Calu3 (cell line): ENCODE measurements at places on chromosomes 7 and 10. TPM values are rescaled to one million over a fixed set of nuclear protein-coding genes. Genes with fewer than 3 reads are reported as not detected.

DNA sequence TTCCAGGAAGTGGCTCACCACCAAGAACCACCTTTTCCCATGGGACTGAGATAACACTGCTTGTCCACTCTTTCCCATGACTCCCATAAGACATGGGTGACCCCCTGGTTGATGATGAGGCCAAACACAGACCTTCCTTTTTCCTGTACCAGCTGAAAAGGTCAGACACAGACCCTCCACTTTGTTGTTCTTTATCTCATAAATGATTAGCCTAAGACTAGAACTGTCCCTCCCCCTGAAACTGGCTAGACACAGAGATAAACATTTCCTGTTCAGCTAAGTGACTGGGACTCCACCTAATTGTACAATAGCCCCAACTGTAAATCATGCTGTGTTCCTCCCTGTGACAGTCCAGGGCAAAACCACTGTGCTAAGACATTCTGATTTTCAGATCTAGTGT, 8.2 kb upstream of the NRG3 start:
- peak; percentile 69 for DNase-seq

- DNase-seq, result no peak
These were observed 94.3 kb upstream of the SDK1 start for GRCh38 chr7:3206771-3207191.

DNA sequence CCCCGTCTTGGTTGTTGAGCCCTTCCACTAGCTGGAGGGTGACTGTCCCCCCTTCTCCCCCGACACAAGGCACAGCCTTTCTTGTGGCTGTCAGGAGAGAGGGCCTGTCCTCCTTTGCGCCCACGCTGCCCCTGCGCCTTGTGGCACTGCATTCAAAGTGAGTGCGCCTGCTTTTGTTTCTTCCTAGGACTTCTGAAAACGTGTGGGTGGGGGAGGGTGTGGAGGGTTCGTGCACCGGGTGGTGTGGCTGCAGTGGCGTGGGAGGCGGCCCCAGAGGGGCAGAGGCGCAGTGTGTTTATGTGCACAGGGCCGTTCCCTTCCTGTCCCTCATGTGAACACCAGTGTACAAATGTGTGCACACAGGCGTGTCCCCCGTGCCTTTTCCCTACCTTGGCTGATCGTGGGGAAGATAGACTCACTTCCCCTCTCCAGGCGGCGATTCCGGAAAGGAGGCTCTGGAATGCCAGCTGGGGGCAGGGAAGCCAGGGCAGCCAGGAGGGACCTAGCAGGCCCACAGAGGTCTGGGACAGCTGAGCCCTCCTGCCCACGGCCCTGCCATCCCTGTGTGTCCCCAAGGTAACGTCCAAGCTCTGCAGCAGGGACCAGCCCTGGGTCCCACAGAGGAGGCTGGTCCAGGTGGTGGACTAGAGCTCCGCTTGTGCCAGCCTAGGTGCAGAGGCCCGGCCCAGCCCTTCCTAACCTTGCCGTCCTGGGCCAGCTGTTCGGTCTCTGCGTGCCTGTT, 88.8 kb downstream of the LHPP start:
- DNase-seq, result no peak

DNA sequence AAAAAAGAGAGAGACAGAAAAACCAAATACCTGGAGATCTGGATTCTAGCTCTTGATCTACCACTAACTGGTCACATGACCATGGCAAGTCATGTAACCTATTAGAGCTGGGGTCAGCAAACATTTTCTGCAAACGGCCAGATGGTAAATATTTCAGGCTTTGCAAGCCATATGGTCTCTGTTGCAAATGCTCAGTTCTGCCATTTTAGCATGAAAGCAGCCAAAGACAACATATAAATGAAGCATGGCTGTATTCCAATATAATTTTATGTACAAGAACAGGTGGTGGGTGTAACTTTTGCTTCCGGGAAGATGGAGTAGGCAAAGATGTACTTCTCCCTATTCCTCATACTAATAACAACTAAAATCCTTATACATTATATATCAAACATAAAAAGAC, 6.7 kb downstream of the FRA10AC1 start:
- no peak for DNase-seq

DNA sequence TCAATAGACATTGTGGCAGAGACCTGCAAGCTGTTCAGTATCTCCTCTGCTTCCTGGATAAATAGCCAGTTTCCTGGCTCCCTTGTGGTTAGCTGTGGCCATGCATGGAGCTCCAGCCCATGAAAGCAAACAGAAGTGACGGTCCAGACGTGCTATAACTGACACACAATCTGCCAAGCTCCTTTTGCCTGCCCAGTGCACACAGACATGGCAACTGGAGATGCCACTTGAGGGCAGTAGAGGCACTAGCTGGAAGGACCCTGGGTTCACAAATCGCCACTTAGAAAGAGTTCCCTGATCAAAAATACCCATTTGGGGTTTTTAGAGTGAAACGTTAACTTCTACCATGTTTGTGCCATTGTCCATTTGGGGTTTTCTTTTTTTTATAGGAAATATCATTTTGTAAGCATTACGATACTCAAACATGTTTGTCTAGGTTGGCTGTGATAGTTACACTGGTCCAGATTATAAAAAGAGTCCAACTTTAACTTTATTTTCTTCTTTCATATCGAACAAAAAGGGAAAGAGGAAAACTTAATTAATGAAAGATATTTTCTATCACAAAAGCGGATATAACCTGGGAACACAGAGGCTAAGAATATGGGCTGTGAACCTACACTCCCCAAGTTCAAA, 31.3 kb downstream of the KIN start:
- peak; percentile 47 for DNase-seq

Gene OR2A7
- total RNA-seq, result 16.3 and 18.9 TPM in 2 replicates

Gene MCM10
- total RNA-seq, result 42.0 and 49.3 TPM in 2 replicates

Gene FAM25C
- not detected in 2 replicates for total RNA-seq

Gene SHLD2
- 11.4 and 11.5 TPM in 2 replicates for total RNA-seq

- no peak for DNase-seq
These were observed 119.1 kb upstream of the HABP2 start for GRCh38 chr10:113433711-113434110.

Gene STEAP2
- total RNA-seq, result 38.5 and 38.7 TPM in 2 replicates

GRCh38 chr10:10644008-10644646, 373.5 kb upstream of the CELF2 start:
- DNase-seq, result no peak

DNA sequence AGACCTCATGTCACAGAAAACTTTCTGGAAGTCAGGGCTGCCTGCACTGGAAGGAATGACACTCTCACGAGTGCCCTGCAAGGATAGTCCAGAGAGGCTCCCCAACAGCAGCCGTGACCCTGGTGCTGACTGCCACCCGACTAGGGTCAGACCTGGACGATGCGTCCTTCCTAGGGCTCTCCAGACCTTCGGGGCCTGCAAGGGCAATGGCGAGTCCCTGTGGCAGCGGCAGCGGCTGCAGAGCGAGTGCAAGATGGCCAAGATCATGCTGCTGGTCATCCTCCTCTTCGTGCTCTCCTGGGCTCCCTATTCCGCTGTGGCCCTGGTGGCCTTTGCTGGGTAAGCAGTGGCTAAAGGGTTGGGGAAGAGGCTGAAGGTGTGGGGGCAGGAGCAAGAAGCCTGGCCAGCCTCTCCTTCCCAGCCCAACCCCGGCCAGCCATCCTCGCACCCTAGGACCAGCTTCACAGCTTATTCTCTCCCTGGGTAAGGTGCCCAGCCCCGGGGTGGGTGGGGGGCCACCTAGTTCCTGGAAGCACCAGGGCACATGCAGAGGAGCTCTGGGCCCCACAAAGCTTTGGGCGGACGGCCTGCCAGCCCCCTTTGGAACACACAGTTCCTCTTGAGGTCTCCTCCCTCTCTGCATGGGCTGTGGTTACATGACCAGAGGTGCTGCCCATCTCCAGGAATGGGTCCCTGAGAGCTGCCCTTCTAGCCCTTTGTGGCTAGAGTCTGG, 5.5 kb downstream of the OPN4 start:
- DNase-seq, result no peak

GRCh38 chr10:124470544-124471434, 9.2 kb downstream of the LHPP start:
- no peak for DNase-seq

GRCh38 chr7:114759347-114760062, 162.4 kb upstream of the MDFIC start:
- DNase-seq, result peak; percentile 0

GRCh38 chr10:98212196-98212595, 55.8 kb downstream of the LOXL4 start:
- no peak for DNase-seq

- no peak for DNase-seq
These were observed 45.0 kb downstream of the PWWP2B start for GRCh38 chr10:132441818-132442524.

Gene MICALL2
- total RNA-seq, result 162 and 176 TPM in 2 replicates

DNA sequence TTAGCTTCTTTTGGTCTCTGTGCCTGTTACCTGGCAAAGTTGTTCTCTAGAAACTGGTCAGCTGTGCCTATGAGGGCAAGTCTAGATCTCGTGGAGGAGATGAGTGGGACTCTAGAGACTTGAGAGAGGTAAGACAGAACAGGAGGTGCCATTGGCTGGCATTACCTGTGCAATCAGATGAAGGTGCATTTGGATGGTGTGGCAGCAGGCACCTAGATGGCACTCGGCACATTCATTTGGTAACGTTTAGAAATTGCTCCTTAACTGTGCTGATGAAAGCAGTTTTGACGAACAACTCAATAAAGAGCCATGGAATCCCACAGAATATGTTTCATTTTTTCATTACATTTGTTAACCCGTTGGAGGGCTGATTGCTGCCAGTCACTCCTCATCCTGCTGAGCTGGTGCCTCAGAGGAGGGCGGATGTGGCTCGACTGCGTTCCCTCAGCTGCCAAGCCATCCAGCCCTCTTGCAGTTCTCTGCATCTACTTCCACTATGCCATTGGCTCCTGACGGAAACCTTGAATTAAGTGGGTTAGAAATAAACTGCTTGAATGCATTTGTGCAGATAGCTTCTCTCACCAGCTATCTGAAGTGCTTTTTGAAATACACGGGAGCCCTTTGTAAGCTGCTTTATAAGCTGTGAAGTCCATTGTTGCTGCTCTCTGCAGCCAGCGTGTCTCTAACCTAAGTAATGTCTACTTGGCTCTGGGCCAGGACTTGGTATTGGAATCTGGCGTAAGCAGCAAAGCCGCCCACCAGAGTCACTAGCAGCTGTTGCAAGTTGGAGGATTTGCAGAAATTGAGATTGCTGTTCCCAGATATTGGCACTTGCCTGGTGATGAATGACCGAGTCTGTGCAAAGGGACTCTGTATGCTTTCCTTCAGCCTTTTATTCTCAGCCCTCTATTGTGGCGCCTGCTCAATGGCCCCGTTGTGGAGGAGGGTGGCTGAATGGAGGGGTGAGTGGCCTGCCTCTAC, 87.4 kb downstream of the LRRC4 start:
- no peak for DNase-seq

DNA sequence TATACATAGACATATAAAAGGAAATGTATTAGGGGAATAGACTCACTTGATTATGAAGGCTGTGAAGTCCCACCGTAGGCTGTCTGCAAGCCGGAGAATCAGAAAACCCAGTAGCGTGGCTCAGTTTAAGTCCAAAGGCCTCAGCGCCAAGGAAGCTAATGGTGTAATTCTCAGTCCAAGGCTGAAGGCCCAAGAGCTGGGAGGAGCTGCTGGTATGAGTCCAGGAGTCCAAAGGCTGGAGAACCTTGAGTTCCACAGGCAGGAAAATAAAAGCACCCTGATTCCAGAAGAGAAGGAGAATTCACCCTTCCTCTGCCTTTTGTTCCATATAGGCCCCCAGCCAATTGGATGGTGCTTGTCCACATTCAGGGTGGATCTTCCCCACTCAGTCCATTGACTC, 166.2 kb upstream of the TAC1 start:
- no peak for DNase-seq

Gene SLC35G1
- total RNA-seq, result 3.6 and 4.6 TPM in 2 replicates

Gene FAM53B
- 11.2 and 12.5 TPM in 2 replicates for total RNA-seq

Gene ADCYAP1R1
- total RNA-seq, result not detected in 2 replicates

DNA sequence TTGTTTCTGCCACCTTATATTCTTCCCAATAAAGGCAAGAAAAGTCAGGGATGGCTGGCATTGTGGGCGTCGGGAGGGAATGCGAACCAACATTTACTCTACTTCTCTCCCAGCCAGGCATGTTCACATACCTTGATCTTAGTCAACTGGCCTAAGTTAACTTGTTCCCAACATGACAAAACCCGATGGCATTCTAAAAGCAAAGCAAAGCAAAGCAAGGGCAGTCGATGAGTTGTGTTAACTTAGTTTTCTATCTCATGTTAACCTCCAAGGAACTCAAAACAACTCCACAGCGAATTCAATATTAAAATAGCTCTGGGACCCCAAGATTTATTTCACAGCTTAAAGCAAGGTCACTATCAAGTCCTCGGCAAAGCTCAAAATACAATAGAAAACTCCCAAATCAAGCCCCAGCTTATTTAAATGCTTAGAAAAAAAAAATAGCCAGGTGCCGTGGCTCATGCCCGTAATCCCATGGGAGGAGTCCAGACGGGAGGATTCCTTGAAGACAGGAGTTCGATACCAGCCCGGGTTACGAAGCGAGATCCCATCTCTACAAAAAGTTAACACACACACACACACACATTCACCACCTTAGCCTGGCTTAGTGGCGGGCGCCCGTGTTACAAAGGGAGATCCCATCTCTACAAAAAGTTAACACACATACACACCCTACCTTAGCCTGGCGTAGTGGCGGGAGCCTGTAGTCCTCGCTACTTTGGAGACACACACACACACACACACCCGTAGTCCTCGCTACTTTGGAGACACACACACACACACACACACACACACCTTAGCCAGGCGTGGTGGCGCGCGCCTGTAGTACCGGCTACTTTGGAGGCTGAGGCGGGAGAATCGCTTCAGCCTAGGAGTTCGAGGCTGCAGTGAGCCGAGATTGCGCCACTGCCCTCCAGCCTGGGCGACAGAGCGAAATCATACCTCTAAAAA, 901 bp upstream of the CCNY start:
- DNase-seq, result peak; percentile 16

DNA sequence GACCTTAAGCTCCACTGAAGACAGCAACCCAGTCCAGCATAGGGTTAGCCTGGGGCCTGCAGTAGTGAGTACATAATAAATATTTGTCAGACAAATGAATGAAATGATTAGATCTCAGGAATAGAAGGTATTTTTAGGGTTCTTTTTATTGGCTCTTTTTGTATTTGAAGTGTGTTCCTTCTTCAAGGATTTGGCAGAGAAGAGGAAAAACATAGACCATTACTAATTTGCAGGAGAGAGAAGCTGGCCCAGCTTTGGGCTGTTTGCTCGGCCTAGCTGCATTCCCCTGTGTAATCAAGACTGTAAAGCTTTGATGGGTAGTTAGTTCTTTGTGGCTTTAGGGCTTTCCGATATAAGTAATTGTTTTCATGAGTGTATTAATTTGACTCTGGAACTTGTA, 64.2 kb downstream of the CNNM2 start:
- DNase-seq, result no peak

- no peak for DNase-seq
These were observed 416.6 kb downstream of the RPS24 start for GRCh38 chr10:78450239-78450638.

DNA sequence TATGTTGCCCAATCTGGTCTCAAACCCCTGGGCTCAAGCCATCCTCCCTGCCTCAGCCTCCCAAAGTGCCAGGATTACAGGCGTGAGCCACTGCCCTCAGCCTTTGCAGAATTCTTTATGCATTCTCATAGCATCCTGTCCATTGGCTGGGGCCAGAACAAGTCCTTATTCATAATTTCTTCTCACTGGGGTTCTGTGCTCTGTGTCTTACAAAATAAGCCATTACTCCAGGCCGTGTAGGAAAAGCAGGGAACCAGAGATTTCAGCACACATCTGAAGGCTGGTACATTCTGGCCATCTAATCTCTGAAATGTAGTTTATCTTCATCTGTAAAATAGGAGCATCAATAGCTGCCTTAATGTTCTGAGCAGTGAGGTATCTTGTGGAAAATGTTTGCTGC, 10.3 kb upstream of the OCM start:
- no peak for DNase-seq
